PC-9 (cell line): ENCODE measurements at places on chromosomes 7 and 10.
A peak's percentile ranks its signal among the peaks of the same experiment; 100 is the strongest.

- no peak overlapping the region for H3K27ac ChIP-seq
- H3K4me1 ChIP-seq = no peaks in the 10 kb centered on the region
- peaks cover 60% of the 10 kb centered on the region for H3K27me3 ChIP-seq
- H3K36me3 ChIP-seq = no peaks in the 10 kb centered on the region
These were observed 317.3 kb downstream of the TCERG1L start for GRCh38 chr10:130994191-130994590.

GRCh38 chr7:36657036-36657660 lies 67.1 kb downstream of the AOAH start:
- H3K4me3 ChIP-seq = no peak overlapping the region
- H3K36me3 ChIP-seq = no peaks in the 10 kb centered on the region

GRCh38 chr7:155570171-155570958 lies 24.0 kb upstream of the CNPY1 start:
- no peaks in the 10 kb centered on the region for H3K36me3 ChIP-seq
- DNase-seq = no peak
- no peaks in the 10 kb centered on the region for H3K4me1 ChIP-seq
- H3K27me3 ChIP-seq = peaks cover 92% of the 10 kb centered on the region
- no peak overlapping the region for H3K27ac ChIP-seq

DNA sequence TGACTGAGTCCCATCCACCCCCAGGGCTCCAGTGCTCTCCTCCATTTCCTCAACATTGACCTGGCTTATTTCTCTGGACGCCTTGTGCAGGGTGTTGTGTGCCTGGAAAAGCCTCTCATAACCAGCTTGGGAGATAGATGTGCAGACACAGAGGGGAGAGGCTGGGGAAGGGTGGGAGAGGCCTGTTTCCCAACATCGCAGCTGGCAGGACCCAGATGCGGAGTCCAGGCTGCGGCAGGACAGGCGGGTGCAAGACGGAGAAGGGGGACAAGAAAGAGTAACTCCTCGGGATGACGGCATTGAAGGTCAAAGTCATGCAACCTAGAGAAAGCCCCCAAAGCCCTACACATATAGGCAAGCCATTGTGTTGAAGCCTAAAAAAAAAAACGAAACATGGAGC lies 54.1 kb upstream of the ANTXRL start:
- H3K4me1 ChIP-seq = peaks cover 22% of the 10 kb centered on the region
- H3K4me3 ChIP-seq = no peak overlapping the region
- H3K27ac ChIP-seq = no peak overlapping the region
- DNase-seq = no peak
- no peaks in the 10 kb centered on the region for H3K27me3 ChIP-seq

- no peak for DNase-seq
- H3K36me3 ChIP-seq = no peaks in the 10 kb centered on the region
- peaks cover 98% of the 10 kb centered on the region for H3K27me3 ChIP-seq
- H3K4me3 ChIP-seq = no peak overlapping the region
- no peaks in the 10 kb centered on the region for H3K4me1 ChIP-seq
- H3K27ac ChIP-seq = no peak overlapping the region
These were observed 66.6 kb downstream of the PLXNA4 start for GRCh38 chr7:132509643-132510042.

GRCh38 chr7:1631678-1632077 lies 38.4 kb upstream of the ELFN1 start:
- no peak overlapping the region for H3K27ac ChIP-seq
- no peaks in the 10 kb centered on the region for H3K36me3 ChIP-seq
- no peaks in the 10 kb centered on the region for H3K4me1 ChIP-seq

- no peaks in the 10 kb centered on the region for H3K27me3 ChIP-seq
- no peaks in the 10 kb centered on the region for H3K36me3 ChIP-seq
- H3K4me3 ChIP-seq = no peak overlapping the region
- no peak for DNase-seq
- H3K4me1 ChIP-seq = no peaks in the 10 kb centered on the region
These were observed 76.1 kb downstream of the SKIDA1 start for GRCh38 chr10:21449288-21449966.

DNA sequence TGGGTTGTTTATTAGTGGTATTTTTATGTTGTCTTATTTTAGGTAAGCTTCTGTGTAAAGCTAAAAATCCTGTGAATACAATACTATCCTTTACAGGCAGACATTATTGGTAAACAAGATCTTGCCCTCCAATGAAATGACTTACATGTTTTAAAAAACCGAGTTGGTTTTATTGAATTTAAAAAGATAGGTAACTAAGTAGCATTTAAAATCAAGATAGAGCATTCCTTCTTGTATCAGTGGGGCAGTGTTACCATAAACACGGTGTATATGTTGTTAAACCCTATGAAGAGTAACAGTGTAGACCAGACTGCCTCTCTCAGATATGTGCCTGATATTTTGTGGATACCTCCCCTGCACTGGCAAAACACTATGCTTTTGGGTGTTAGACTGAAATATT lies 81.0 kb downstream of the SNX10 start:
- no peak for DNase-seq
- no peak overlapping the region for H3K27ac ChIP-seq
- no peak overlapping the region for H3K4me3 ChIP-seq
- H3K36me3 ChIP-seq = no peaks in the 10 kb centered on the region

DNA sequence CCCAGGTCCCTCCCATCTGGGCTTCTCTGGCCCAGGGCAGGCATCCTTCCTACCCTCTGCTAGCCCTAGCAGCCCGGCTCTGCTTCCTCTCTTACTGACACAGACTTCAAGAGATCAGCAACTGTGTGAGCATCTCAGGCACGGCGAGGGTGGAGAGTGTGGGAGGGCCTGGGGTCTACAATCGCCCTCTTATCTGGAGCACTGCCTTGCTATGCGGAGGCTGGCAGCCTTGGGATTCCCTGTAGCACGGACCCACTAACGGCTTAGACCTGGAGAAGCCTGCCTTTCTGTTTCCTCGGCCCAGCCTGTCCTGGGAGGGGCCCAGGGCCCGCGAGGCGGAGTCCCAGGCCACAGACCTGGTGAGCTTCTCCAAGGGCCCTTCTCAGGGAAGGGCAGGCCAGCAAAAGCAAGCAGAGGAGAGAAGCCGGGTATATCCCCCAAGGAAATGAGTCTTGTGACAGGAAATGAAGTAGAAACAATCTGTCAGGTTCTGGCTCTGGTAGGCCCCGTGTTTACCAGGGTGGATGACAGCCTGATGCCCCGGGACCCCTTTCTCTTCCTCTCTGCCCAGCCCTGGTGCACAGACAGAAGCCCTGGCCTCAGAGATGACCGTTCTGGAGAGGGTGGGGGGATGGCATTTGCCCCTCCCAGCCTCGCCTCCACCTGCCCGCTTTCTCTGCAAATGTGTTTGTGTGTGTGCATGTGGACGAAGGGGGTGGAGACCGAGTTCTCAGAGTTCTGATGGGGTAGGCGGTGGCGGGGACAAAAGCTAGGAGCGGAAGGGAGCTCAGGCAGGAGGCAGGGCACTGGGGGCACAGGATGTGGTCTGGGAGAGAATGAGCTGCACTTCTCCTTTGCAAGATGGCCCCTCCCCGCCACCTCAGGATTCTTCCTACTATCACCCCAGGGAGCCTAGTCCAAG lies 2.5 kb downstream of the LRCH4 start:
- H3K27ac ChIP-seq = 0 out of 2 replicates have a peak overlapping the region, but pooled peaks have one; percentile 21
- 0 out of 2 replicates have a peak, but pooled peaks cover 10% of the 10 kb centered on the region for H3K36me3 ChIP-seq
- no peak for DNase-seq
